ENCODE measurements at places on chromosomes 5 and 9.

DNA sequence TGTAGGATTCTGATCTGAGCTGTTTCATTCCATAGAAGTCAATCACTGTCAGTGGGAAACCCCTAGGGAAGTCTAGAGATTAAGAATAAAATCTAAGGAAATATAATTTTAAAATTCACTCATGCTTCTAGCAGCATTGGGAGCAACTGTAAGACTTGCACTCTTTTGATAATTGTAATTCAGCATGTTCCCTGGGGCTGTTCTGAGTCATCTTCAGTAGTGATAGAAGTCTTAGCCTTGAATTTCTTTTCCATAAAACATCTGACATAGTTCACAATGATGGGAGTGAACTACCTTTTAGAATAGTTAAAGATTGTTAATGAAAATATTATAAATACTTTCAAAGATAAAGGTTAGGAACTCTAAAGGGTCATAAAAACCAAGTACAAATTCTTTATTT is 935.8 kb downstream of the DTWD2 start:
- DNase-seq, result no peak

- DNase-seq, result no peak
Observed at GRCh38 chr5:81826128-81826527, 75.2 kb upstream of the SSBP2 start.

DNA sequence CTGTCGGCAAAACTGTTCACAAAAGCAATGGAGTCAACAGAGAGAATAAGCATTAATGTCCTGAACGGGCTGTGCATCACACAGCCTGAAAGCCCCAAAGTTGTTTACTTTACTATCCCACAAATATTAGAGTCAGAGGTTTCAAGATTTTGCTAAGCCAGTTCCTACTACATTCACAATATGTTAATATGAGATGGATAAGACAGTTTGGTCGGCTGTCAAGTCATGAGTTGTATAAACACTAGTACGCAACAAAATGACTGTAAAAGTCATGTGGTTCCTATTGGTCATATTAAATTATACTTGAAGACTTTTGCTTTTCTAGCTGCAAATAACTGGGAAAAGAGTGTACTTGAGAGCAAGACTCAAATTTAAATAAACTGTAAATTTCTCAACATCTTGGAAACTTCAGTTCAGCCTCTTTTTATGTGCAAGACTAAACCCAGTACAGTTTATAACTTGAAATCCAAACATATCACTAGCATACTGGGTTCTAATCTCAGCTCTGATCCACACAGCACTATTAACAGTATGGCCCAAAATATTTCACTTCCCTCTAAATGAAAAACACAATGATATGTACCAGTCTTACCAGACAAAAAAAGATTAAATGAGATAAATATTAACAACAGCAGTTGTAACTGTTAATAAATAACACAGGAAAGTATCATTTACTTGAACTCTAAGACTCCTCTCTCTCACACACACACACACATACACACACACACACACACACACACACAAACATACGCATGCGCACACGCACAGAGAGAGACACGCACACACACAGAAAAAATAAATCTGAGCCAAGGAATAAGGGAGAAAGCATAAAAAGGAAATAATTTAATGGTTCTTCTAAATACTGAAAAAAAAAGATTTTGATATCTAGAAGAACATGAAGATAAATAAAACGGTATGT is 33.1 kb downstream of the FANCC start:
- peak; percentile 24 for DNase-seq

- no peak for DNase-seq
Observed at GRCh38 chr5:176770431-176770830, 39.9 kb upstream of the UNC5A start.

DNA sequence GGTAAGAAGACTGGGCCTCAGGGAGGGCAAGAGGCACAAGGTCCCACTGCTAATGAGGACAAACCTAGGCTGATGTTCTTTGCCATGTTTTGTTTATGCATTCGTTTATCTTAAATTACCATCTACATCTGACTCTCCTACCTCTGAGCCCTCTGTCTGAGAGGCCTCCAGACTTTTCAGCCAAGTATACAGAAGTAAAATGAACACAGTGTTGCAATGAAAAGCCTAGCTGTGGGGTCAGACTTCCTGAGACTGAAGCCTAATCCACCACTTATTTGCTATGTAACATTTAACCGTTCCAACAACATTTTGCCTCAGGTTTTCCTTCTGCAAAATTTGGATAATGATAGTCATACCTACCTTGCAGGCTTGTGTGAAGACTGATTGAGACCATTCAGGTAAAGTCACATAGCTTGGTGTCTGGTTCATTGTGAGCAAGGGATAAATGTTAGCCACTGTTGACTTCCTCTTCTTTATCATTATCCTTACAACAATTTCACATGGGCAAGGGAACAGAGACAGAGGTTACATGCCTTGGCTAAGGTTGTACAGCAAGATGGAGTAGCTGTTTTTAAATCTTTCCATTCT is 374.9 kb upstream of the CLINT1 start:
- no peak for DNase-seq

GRCh38 chr5:123460296-123460729 is 37.1 kb upstream of the CEP120 start:
- DNase-seq, result no peak

DNA sequence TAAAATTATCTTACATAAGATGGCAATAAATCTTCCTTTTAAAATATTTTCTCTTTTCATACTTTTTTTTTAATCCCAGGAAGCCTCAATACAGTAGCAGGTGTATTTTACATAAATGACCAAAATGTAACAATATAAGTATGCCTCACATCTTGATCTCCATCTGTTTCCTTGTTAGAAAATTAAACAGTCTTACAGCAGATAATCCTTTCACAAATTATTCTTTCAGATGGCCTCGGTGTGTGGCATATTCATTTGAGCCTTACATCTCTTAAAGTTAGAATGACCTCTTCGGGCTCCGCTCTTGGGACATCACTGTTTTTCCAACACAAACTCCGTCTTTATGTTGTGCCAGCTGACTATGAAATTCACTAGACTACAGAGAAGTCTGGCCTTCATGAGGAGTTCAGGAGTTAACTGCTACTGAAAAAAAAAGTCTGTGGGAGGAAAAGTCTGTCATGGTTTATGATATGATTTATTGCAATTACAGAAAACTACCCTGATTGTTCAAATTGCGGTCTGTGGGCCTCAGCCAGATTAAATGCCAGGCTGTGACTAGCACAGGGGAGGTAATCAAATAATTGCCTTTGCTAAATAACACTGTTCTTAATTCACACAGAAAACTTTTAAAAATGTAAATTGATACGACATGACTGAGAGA is 292.9 kb upstream of the PUM3 start:
- no peak for DNase-seq

- peak; percentile 79 for DNase-seq
Observed at GRCh38 chr9:107667231-107668070, 177.9 kb upstream of the KLF4 start.

DNA sequence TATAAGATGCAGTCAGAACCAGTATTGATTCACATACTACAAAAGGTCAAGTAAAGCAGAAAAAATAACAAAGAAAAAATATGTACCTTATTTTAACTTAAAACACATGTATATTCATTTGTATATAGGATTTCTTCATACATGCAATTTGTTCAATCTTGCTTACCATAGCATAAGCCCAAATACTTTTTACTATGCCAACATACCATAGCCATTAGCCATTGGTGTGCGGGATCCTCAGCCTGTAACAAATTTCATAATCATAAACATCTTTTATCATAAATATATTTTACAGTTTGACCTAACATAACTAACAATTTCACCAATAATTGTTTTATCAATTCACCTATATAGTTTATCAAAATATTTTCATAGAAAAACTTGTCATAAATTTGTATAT is 51.1 kb downstream of the MPDZ start:
- DNase-seq, result no peak

DNA sequence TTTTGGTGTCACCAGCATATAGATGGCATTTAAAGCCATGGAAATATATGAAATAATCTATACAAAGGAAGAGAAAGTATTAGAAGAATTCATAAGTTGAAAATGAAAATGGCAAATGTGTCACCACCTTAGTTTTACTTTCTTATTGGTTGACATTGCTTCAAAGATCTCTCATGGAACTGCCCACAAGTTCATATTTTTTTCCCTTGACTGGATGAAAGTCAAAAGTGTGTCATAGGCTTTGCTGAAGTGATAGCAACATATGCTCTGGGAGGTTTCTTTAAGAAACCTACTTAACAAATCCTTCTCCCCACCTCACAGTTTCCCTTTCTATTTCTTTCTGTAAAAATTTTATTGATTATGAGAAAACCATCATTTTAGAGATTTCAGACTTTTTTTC is 127.2 kb downstream of the VPS13A start:
- DNase-seq, result no peak

GRCh38 chr5:158364367-158364766 is 505.4 kb upstream of the CLINT1 start:
- DNase-seq, result no peak

DNA sequence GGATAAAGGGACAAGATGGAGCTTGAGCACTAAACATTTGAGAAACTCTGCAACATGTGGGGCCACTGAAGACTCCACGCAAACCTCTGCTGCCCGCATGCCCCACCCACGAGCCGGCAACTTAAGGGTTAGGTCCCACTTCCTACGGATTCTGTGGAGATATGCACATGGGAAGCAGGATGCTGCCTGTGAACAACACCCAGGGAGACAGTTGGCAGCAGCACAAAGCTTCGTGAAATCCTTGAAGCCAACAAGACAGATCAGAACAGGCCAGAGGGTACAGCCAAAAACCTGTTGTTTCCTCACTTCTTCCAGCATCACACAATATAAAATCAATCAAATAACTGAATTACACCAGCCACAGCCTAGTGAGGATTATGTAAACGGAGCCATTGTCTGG is 270.4 kb downstream of the ENC1 start:
- peak; percentile 50 for DNase-seq

GRCh38 chr9:131012396-131012917 is 3.5 kb downstream of the LAMC3 start:
- peak; percentile 28 for DNase-seq

GRCh38 chr9:83146325-83146724 is 83.4 kb upstream of the RASEF start:
- no peak for DNase-seq

DNA sequence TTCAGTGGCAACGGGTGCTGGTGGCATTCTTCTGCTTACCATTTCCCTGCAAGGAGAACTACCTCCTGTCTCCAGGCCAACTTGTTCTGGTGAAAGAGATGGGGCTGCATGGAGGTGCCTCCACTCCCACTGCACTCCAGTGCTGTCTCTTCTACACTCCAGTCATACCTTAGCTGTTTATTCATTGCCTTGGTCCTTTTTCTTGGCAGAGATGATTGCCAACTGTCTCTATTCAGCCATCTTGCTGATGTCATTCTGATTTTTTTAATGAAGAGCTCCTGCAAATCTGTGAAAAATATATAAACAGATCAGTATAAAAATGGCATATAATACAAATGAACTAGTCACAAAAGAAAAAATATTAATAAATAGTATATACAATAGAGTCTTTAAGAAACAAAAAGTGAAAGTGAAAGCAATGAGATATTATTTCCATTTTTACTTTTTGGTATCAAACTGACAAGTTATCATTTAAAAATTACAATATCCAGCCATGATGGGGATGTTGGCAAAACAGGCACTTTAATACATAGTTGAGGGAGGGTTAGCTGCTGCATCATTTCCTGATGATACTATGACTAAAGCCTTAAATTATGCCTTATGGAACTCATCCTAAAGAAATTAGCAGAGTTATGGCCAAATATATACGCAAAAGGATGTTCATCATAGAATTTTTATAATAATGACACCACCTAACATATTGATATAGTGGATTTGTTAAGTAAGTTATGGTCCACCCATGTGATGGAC is 109.4 kb downstream of the CARTPT start:
- no peak for DNase-seq

DNA sequence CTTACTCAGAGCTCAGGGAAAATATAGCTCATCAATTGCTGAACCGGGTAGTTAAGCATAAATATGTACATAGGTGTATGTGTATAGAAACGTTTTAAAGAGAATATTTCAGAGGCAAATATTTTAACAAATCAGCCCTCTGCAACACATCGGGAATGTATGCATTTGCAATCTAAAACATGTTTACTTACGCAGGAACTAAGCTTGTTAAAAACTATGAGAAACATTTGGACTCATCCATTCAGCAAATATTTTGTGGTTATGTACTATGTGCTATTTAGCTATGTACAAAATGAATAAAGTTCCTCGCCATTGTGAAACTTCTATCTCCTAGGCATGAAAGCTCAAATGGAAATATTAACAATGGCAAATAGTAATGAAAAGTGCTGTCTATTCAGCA is 469.9 kb downstream of the ARHGEF28 start:
- DNase-seq, result no peak

DNA sequence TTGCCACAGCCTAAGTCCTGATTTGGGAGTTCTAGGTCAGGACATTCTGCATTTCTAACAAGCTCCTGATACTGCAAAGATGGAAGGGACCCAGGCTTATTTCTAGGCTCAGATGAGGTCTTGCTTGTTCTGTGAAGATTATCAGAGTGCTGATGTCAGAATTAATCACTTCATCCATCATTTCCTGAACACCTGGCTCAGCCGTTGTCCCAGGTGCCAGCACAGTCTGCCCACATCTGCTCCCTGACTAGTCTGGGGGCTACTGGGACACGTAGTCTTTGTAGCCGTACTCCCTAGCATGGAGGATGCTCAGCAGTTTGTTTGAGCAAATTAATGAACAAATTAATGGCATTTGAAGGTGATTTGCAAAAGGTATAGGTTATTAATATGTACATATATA is 17.9 kb upstream of the SPINK4 start:
- DNase-seq, result no peak

- no peak for DNase-seq
Observed at GRCh38 chr9:99112750-99113413, 8.0 kb downstream of the TGFBR1 start.

- DNase-seq, result no peak
Observed at GRCh38 chr5:39494534-39494933, 69.8 kb upstream of the DAB2 start.

GRCh38 chr9:109519366-109519765 is 21.3 kb upstream of the PTPN3 start:
- DNase-seq, result no peak

DNA sequence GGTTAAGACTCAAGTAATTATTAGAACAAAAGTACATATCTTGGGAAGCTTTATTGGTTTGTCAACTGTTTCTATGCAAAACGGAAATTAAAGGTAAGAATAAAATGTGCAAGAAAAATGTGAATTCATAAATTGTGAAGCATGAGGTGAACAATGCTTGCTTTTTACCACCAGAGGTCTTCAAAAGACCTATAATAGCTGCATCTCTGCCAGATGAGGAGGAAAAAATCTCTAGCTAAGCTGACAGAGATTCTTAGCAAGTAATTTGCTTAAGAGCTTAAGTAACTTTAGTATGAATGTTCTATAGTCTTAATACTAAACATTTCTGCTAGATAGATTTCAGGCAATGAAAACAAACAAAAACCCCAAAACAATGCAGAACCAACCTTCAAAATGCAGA is 54.1 kb downstream of the MRPS30 start:
- DNase-seq, result peak; percentile 2

GRCh38 chr9:84755380-84755779 is 85.9 kb downstream of the NTRK2 start:
- no peak for DNase-seq

GRCh38 chr5:67287510-67288268 is 91.1 kb upstream of the CD180 start:
- DNase-seq, result no peak

- DNase-seq, result peak; percentile 61
Observed at GRCh38 chr5:179819296-179820126, 1.2 kb upstream of the SQSTM1 start.

- DNase-seq, result no peak
Observed at GRCh38 chr9:121807069-121807822, 155.8 kb downstream of the DAB2IP start.

All from tongue (tissue), 3 donors.